ENCODE measurements at places on chromosomes 5 and 9. TPM values are rescaled to one million over a fixed set of nuclear protein-coding genes. Genes with fewer than 3 reads are reported as not detected.

The CCL21 gene
- not detected for total RNA-seq

The SLC34A3 gene
- total RNA-seq, result not detected

The SPATA31A3 gene
- total RNA-seq, result not detected

The AP3B1 gene
- total RNA-seq, result 40.8 TPM

The GRXCR2 gene
- total RNA-seq, result not detected

The CD72 gene
- 4.6 TPM for total RNA-seq

The NR6A1 gene
- total RNA-seq, result 0.50 TPM

DNA sequence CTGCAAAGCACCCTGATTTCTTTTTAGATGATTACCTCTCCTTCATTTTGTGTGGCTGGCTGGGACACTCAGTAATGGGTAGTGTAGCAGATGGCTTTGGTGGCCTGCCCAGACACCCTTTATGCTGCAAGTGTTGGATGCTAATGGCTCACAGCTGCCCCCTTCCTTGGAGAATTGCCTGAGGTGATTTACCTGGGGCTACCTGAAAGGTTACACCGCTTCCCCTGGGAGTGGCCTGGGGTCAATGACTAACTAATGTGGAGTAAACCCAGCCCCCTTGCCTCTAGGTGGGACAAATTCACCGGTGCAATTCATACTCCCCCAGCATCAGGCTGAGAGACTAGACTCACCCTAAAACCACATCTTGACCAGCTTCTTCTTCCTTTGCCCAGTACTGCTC, 23.5 kb upstream of the HAND1 start:
- DNase-seq, result no peak

DNA sequence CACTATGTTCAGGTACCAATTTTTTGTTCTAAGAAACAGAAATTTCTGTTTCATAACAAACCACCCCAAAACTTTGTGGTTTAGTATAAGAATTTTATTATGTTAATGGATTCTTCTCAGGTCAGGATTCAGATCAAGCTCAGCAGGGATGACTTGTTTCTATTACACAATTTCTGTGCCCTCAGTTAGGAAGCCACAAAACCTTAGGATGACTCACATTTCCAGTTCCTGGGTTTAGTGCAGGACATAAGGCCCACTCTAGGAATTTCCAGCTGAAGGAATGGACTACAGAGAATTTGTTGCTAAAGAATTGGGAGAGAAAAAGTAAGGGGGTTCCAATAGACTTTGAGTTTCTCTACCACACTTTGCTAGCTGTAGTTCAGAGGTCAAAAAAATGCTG, 629.3 kb downstream of the ANXA1 start:
- DNase-seq, result no peak

DNA sequence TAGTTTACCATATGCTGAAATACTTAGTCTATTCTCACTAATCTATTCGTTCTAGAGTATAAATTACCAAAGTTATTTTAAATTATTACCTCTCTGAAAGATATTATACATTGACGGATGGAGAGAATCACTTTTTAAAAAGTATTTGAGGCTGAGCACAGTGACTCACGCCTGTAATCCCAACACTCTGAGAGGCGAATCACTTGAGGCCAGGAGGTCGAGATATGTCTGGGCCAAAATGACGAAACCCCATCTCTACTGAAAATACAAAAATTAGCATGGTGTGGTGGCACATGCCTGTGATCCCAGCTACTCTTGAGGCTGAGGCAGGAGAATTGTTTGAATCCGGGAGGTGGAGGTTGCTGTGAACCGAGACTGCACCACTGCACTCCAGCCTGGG, 64.0 kb upstream of the SPATA31C2 start:
- no peak for DNase-seq

GRCh38 chr5:169826618-169827017, 153.7 kb downstream of the INSYN2B start:
- DNase-seq, result no peak

- no peak for DNase-seq
These were observed 56.1 kb downstream of the CHD1 start for GRCh38 chr5:98872674-98873073.

- DNase-seq, result no peak
These were observed 129.5 kb downstream of the NPR3 start for GRCh38 chr5:32840606-32841005.

- no peak for DNase-seq
These were observed 150.9 kb downstream of the FGF18 start for GRCh38 chr5:171570244-171570825.

GRCh38 chr5:177445052-177445916, 1.3 kb upstream of the PRR7 start:
- no peak for DNase-seq

GRCh38 chr9:5459289-5459829, 9.0 kb downstream of the CD274 start:
- no peak for DNase-seq

DNA sequence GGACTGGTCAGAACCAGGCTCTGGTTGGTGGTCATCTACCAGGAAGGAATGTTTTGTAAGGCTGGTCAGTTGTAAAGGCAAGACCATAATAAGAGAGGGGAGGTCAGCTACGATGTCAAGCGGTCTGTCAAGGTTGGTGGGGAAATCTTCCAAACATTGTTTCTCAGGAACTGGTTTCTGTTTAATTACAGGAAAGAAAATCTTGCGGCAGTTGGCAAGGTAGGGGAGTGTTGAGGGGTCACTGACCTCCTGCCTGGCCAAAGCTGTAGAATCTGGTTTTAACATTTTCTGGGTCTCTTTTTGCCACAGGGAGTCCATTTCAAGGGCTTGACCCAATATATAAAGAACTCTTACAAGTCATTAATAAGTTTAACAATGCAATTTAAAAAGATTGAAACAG, 39.0 kb upstream of the BARX1 start:
- no peak for DNase-seq

DNA sequence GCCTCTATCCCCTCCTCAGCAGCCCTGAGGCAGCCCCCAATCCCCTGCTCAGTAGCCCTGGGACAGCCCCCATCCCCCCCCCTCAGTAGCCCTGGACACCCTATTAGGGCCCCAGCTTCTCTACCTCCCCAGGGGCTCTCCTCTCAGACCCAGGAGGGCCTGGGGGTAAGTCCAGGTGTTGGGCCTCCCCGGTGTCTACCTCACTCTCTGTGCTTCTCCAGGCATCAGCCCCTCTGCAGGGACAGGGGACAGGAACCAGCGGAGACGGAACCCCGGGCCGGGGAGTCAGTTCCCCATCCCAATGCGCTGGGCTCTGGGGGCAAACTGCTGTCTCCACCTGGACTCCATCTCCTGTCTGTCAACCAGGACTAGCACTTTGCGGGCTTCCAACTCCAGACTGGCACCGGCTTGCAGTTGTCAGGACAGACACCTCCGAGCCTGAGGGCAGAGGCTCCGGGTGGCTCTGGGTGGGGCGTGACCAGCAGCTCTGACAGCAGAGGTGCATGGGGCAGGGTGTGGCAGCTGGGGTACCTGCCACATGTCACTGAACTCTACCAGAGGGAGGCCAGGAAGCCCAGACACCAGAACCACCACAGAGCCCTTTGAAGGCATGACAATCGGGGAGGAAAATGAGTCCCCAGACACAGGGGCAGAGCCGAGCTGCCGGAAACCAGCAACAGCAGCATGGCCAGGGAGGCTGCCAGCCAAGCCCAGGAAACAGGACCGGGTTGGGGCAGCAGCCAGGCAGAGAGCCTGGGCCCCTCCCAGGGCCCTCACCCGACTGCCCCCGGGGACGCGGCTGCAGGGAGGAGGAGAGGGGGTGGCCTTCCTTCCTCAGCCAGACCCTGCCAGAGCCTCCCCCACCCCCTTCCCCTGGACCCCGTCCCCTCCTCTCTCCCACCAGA, 17.7 kb upstream of the UBAC1 start:
- DNase-seq, result peak; percentile 54

DNA sequence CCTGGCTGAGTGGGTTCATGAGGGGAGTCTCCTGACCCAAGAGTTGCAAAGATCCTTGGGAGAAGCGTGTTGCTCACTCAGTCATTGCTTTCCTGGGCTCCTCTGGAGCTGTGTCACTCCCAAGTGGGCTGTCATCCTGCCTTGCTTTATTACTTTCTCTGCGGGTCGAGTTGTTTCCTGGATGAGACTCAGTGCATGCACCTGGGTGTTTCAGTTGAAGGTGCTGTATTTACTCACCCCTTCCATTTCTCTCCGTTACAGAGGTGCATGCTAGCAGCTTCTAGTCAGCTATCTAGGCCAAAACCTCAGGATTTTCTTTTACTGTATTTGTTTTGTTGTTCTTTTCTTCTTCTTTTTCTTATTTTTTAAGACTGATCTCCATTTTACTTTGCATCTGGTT, 785.5 kb upstream of the EDIL3 start:
- DNase-seq, result no peak

DNA sequence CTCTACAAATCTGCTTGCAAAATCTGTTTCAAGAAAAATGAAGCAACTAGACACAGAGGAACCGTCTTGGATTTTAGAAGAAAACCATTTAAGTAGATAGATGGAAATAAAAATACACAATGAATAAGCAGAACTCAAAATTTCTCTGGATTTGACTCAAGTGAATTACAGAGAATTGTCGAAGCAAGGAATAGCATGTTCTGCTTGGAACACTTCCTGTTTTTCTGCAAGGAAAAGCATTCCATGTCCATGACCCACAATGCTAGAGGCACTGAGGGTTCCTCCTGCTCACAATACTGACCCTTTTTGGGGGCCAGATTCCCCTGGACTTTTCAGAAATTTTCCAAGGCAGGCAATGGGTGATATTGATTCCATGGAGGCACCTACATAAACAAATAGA, 29.8 kb downstream of the PRUNE2 start:
- DNase-seq, result no peak

GRCh38 chr5:108763222-108763916, 15.7 kb downstream of the FER start:
- DNase-seq, result no peak

GRCh38 chr9:135091545-135091944, 4.1 kb downstream of the OLFM1 start:
- DNase-seq, result no peak

GRCh38 chr9:127880143-127880542, 2.7 kb upstream of the AK1 start:
- DNase-seq, result no peak

DNA sequence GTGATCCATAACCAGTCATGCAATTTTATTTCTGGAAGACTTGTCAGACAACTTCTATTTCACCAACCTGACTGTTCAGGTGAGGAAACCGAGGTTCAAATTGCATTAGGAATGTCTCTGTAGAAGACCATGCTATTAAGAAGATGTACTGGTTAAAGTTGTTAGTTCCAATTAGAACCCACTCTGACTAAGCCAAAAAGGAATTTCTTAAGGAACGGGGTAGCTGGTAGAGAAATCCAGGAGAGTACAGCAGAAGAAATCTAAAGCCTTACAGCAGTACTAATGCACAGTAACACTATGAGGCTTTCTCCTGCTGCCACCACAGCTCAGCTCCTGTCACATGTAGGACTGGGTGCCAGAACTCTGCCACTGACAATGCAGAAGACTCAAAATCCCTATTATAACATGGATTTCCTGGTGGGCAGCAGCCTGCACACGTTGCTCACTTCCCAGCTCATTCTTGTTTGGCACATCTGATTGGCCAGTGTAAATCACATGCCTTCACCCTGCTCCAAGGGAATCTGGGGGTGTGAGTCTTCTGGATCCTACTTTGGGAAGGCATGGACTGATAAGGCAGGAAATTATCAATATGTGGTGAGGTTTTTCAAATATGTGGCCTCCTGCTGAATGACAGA, 37.1 kb downstream of the CAST start:
- no peak for DNase-seq

GRCh38 chr5:3364941-3365340, 230.7 kb upstream of the IRX1 start:
- no peak for DNase-seq

DNA sequence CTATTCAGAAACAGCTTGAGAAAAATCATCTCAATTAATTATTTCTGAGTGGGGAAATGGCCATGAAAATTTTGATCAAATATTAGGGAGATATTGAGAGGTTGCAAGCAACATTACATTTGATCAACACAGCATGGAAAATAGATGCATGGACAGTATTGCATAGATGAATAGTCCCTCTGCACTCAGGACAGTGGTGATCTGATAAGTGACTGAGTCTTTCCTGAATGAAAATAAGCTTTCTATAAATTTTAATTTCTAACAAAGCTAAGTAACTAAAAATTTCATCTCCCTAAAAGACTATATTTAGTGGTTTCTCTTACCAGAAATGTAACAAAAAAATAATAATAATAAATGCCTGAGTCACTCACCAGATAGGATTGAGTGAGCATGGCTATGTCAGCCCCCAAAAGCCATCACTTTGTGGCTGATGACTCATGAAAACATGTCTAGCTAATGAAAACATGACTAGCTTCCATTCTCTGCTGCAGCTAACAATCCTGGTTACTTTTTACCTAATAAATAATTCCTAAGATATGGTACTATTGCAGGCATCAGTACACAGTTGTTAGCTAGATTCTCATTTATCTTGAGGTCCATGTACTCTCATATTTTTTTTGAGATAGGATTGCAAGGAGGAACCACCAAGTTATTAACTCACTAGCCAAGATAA, 1294.8 kb upstream of the ACO1 start:
- no peak for DNase-seq

DNA sequence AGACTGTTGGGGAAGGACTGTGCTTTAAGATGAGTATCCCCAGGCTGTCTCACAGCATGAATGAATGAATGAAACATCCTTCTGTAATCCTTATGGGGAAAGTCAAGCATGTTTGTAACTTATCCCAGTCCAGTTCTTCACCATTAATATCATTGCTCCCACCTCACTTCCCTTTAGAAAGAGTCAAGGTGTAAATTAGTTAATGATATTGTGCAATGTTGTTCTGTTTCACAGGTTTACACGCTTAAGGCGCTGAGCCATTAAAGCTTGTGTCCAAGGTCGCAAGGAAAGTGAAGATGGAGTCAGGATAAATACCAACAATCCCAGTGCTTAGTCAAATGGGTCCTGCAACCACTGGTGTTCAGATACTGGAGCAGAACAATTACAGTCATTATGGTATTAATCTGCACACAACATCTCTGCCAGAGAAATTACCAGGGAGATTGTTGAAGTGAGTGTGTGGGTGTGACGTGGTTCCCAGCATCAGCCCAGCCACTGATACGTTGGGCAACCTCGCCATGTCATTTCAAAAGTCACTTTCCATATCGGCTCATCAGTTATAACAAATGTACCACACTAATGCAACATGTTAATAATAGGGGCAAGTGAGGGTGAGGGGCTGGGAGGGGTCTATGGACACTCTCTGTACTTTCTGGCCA, 1.5 kb upstream of the MYO10 start:
- DNase-seq, result no peak

- no peak for DNase-seq
These were observed 65.2 kb upstream of the SLC25A51 start for GRCh38 chr9:37969130-37969529.

DNA sequence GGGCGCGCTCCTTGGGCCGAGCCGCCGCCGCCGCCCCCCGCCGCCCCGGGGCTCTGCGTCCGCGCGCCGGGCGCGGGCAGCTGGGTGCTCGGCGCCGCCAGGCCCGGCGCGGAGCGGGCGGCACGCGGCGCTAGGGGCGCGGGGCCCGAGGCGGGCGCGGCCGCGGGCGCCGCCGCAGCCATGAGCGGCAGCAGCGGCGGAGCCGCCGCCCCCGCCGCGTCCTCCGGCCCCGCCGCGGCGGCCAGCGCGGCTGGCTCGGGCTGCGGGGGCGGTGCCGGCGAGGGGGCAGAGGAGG, 351 bp downstream of the TRIO start:
- no peak for DNase-seq
